ENCODE measurements at places on chromosomes 11 and 22.
A peak's percentile ranks its signal among the peaks of the same experiment; 100 is the strongest.

DNA sequence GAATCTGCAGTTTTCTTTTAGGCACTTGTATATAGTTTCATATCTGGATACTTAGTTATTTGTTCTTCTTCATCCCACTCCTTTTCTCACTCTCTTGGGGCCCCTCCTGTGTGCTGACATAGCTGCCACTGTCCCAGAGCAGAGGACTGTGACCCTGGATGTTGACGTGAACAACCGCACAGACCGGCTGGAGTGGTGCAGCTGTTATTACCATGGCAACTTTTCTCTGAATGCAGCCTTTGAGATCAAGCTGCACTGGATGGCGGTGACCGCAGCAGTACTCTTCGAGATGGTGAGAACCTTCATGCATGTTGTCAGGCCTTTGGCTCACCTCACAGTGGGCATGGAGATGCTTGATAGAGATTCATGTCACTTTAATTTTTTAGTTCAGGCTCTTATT, 50.9 kb upstream of the YWHAH start:
- no peak for DNase-seq

DNA sequence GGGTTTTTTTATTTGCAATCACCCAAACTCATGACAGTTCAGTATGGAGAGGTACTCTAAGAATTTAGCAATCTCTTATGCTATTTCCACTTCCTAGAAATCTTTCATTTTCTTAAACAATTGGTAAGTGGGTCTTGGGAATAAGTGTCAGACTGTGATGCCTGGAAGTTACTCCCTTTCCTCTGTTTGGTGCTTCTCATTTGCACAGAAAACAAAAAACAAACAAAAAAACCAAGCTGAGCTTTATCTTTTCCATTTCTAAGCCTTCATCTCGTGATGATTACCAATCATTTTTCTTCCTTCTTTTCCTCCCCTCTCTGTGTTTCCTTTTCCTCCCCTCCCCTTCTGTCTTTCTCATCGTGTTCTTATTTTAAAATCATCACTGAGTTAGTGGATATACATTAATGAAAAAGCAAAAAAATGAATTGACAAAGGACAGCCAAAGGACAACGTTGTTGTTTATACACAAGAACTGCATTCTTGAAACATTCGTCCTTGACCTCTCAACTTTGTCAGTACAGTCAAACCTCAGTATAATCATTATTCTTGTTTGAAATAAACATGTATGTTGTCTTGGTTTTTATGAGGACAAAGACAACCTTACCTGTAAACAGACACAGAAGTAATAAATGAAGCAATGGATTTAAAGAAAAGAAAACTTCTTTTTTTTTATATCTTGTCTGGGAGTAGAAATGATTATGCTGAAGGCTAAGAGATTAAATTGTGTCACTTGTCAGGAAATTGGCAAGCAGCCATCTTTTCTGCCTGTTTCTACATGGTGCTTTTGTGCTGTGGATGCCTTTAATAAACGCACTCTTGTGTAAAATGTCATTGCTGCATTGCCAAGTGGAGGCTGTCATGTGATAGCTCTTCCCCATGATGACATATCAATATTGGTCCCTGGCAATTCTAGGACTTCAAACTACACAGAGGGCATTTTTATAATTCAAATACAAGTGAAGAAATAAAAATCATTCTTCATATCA, 803.2 kb upstream of the CCDC90B start:
- DNase-seq = no peak

GRCh38 chr11:1112351-1113191, 37.9 kb downstream of the MUC2 start:
- no peak for DNase-seq

DNA sequence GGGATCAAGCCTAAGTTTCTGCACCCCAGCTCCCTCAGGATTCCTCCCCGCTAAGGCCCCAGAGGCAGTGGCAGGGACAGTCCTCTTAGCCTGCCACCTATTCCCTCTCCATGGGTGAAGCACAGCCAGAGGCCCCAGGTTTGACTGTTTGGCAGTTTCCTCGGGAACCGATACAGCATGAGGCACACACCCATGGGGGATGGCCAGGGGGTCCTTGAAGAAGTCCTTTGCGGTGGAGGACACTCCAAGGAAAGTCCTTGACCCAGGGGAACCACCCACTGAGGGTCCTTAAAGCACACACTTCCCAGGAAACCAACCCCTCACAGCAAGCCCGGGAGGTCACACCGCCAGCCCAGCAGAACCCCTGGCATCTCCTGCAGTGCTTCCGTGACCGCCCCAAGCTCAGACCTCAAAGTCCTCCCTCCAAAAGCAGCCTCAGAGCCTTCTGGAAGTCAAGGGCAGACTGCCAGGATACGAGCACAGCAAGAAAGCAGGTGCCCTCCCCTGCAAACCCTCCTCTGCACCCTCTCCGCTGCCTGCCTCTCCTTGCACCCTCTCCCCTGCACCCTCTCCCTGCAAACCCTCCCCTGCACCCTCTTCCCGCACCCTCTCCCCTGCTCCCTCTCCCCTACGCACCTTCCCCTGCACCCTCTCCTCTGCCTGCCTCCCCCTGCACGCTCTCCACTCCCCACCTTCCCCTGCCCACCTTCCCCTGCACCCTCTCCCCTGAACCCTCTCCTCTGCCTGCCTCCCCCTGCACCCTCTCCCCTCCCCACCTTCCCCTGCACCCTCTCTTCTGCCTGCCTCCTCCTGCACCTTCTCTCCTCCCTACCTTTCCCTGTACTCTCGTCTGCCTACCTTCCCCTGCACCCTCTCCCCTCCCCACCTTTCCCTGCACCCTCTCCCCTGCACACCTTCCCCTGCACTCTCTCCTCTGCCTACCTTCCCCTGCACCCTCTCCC, 1.4 kb downstream of the SIGIRR start:
- DNase-seq = no peak

DNA sequence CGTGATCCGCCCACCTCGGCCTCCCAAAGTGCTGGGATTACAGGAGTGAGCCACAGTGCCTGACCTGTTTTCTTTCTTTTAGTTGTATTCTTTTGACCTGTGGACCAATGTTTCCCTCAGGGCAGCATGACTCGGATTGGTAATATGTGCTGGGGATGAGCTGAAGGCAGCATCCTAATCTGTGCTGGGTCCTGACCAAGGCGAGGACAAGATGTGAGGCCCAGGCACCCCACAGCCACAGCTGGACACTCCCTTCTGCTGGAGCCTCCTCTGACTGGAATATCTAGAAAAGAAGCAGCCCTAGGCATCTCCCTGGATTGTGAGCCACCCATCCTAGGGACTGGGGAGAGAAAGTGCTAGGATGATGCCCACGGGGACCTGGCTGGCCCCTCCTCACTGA, 105.4 kb downstream of the PDE2A start:
- no peak for DNase-seq

- no peak for DNase-seq
Observed at GRCh38 chr22:50705219-50705691, 32.6 kb downstream of the SHANK3 start.

DNA sequence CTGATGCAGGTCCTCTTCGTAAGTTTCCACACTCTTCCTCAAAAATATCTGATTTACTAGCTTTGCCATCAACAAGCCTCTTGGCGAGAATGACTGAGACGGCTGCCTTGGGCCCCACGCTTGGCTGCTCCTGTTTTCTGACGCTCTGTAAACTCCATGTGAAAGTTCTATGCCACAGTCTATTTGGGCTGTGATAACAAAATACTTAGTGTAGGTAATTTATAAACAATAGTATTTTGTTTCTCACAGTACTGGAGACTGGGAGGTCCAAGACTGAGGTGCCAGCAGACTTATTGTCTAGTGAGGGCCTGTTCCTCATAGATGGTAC, 123.2 kb upstream of the SORL1-AS1 start:
- DNase-seq = no peak

GRCh38 chr11:30911247-30911646, 325.1 kb upstream of the MPPED2 start:
- DNase-seq = no peak

- no peak for DNase-seq
Observed at GRCh38 chr22:49079027-49079725, 748.5 kb downstream of the BRD1 start.

DNA sequence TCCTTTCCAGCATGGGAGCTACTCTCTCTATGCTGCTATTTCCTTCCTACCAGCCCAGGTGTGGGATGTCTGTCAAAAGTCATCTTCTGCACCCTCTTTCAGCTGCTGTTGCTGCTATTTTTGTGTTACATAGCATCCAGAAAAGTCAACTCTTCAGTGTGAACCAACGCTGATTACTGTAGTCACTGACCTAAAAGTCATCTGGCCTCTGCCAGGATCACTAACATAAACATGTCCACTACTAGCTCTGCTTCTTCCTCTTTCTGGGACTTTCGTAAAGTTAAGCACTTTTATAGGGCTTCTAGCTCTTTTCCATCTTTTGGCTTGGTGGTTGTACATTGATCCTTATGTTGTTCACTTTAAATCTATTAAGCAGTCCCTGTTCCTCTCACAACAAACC, 90.2 kb upstream of the CARD18 start:
- DNase-seq = no peak

- peak; percentile 97 for DNase-seq
Observed at GRCh38 chr22:41543854-41544670, at the start of gene POLR3H. Gene POLR3H, minus strand, starts transcription at chr22:41544470. Its CDS starts 369 bp downstream, at chr22:41544101.
